Activated T-cell treated with anti-CD3 and anti-CD28 coated beads, Interleukin-2, amount 50 U/mL, for 1 hour (primary cell): ENCODE measurements at places on chromosomes 12 and 14.

GRCh38 chr12:51980051-51980808 is 26.5 kb upstream of the TAMALIN start:
- peak; percentile 69 for DNase-seq

GRCh38 chr12:130412384-130412783 is 74.7 kb downstream of the PIWIL1 start:
- DNase-seq = no peak

GRCh38 chr12:92288561-92288960 is 142.9 kb upstream of the BTG1 start:
- no peak for DNase-seq

GRCh38 chr12:47812797-47813510 is 6.7 kb downstream of the HDAC7 start:
- peak; percentile 91 for DNase-seq

- no peak for DNase-seq
Measured at GRCh38 chr14:60257865-60258264, 8.8 kb downstream of the PPM1A start.

- peak; percentile 51 for DNase-seq
Measured at GRCh38 chr14:100146531-100147091, 12.8 kb downstream of the DEGS2 start.
